Fibroblast of the aortic adventitia (primary cell): ENCODE measurements at places on chromosomes 3 and 15. TPM values are rescaled to one million over a fixed set of nuclear protein-coding genes. Genes with fewer than 3 reads are reported as not detected.

The PRRT3 gene
- total RNA-seq = 4.2 and 5.5 TPM in 2 replicates

The GOLGA8G gene
- not detected in 2 replicates for total RNA-seq

The CEP19 gene
- 4.0 and 6.5 TPM in 2 replicates for total RNA-seq

The GRK7 gene
- total RNA-seq = not detected in 2 replicates

The SNTN gene
- total RNA-seq = not detected in 2 replicates

The OIP5 gene
- 0.25 and 9.0 TPM in 2 replicates for total RNA-seq

The ERICH6 gene
- total RNA-seq = 0.18 and 0.41 TPM in 2 replicates

The MTHFS gene
- total RNA-seq = 8.2 and 8.4 TPM in 2 replicates

The DOCK3 gene
- 0.36 and 0.41 TPM in 2 replicates for total RNA-seq

The KBTBD8 gene
- total RNA-seq = 1.1 and 9.8 TPM in 2 replicates

The CPB1 gene
- total RNA-seq = 0.18 and 5.6 TPM in 2 replicates

The SMAD6 gene
- total RNA-seq = 17.4 and 27.2 TPM in 2 replicates

The PIF1 gene
- total RNA-seq = 2.0 and 7.4 TPM in 2 replicates

The ASB14 gene
- under 0.01 TPM in 1 of 2 replicates, not detected in the other for total RNA-seq

The PLA2G4E gene
- total RNA-seq = not detected in 2 replicates

The CCR5 gene
- not detected in 2 replicates for total RNA-seq

The TRMT10C gene
- 26.2 and 32.5 TPM in 2 replicates for total RNA-seq

The RASA2 gene
- 25.6 and 28.9 TPM in 2 replicates for total RNA-seq

The HHATL gene
- total RNA-seq = not detected in 2 replicates

The VGLL3 gene
- total RNA-seq = 38.8 and 47.4 TPM in 2 replicates

The GNB4 gene
- 50.5 and 63.4 TPM in 2 replicates for total RNA-seq

The HERC2 gene
- total RNA-seq = 41.4 and 49.1 TPM in 2 replicates

The SEC62 gene
- total RNA-seq = 52.3 and 71.0 TPM in 2 replicates

The CCDC39 gene
- 0.27 and 8.1 TPM in 2 replicates for total RNA-seq

The CYP1A1 gene
- total RNA-seq = 0.63 TPM in 1 of 2 replicates, not detected in the other

The KNG1 gene
- total RNA-seq = not detected in 2 replicates

The PTPN23 gene
- total RNA-seq = 11.4 and 14.3 TPM in 2 replicates

The TGM4 gene
- not detected in 2 replicates for total RNA-seq
